Effector memory CD4-positive, alpha-beta T cell (primary cell): ENCODE measurements at places on chromosomes 1 and 21.

- no peak for DNase-seq
Observed at GRCh38 chr1:94324178-94324544, 86.8 kb upstream of the ARHGAP29 start.

GRCh38 chr1:212485913-212486618 is 53.3 kb downstream of the NENF start:
- no peak for DNase-seq

DNA sequence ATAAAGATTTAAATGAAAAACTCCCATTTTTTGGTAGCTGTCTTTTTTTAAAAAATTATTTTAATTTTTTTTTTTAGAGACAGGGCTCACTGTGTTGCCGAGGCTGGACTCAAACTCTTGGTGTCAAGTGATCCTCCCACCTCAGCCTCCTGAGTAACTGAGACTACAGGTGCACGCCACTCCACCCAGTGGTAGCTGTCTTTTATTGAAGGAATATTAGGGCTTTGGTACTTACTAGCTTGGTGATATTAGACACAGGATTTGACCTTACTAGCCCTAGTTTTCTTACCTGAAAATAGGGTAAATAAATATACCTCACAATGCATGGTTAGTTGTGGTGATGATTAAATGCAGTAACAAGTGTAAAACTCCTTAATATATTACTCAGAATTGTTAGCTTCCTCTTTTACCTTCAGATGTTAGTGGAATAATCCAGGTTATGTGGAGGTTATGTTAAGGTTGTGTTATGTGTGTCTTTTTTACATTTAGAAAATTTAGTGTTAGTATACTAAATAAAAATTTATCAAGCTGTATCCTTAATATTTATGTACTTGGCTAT is 66.8 kb downstream of the PHACTR4 start:
- no peak for DNase-seq

DNA sequence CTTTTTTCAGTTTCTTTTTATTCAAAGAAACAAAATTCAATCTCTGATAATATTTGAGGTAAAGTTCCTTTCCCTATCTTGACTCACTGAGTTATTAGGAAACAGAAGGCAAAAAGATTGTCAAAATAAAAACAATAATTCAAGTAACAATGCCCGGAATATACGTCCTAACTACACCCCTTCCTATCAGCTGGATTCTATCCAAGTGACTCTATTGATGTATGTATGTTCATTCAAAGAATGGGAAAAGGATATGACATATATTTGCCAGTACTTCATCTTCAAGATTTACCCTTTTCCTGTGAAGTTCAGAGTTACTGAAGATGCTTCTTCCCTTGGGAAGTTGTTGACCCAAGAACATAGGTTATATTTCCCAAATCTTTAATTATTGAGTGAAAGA is 13.7 kb downstream of the SPRTN start:
- no peak for DNase-seq

DNA sequence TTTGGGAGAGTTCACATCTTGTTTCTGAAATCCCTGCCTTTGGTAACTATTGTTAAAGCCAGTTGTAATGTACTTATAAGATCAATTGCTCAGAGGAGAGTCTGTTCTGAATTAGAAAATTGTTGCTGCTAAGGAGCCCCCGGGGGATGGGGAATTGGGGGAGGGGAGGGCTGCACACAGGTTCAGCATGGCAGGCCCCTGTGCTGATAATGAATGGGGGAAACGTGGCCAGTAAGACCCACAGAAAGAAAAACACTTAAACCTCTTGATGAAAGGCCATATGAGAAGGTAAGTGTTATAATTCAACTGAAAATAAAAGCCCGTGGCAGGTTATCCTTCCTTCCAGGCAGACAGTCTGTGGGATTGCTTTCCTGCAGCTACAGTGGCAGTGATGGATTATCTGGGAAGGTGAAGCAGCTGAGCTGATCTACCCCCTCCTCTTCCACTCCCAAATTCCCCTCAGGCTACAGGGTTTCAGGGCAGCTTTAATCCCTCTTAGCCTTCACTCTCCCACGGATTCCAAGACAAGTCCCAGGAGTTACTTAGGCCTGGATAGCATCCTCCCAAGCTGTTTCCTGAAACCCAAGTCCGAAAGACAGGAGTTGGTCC is 398.8 kb downstream of the TBX15 start:
- no peak for DNase-seq

DNA sequence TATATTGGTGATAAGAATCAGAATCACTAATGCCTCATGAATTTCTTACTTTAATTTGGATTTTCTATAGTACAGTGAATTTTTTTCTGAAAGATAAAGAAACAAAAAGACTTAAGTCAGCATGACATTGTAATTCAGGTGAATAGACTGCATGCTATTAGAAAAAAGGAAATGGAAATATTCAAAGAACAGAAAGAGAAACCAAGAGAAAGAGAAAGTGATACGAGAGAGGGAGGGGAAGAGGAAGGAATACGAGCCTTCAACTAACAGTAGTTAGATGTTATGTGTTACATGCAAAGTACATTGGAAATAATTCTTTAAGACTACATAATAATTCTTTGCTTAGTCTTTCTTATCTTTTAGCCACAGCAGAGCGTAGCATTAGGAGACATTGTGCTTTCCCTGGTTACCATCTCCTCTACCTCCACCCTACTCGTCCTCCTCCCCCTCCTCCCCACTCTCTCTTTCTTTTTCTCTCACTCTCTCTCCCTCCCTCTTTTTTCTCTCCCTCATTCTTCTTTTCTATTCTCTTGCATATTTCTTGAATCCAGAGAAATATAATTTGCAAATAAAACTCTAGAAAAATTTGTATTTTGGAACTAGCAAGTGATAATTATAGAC is 46.4 kb upstream of the ADGRL4 start:
- DNase-seq: no peak

GRCh38 chr1:151976858-151977257 is 16.8 kb downstream of the S100A10 start:
- DNase-seq: no peak

GRCh38 chr1:1356796-1357401 is 1.5 kb downstream of the MXRA8 start:
- DNase-seq: no peak

DNA sequence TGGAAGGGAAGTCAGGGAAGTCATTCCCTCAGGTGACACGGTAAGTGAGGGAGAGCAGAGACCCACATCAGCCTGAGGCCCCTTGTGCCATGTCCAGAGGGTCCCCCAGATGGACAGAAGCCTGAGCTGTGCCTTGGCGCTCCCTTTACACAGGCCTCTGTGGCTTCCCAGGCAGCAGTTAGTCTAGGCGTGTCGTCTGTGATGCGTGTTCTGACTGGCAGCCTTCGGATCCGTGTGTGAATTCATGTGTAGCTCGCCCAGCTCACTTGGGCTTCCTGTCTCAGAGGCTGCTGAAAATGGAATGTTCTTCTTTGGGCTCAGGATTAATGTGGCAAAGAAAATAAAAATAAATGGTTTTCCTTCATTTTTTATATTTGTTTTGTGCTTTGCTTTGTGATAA is 28.3 kb downstream of the PRMT2 start:
- DNase-seq: no peak
